ENCODE measurements at places on chromosomes 13 and 19.

GRCh38 chr13:52738719-52739467 is 727 bp downstream of the CNMD start:
- DNase-seq = no peak

DNA sequence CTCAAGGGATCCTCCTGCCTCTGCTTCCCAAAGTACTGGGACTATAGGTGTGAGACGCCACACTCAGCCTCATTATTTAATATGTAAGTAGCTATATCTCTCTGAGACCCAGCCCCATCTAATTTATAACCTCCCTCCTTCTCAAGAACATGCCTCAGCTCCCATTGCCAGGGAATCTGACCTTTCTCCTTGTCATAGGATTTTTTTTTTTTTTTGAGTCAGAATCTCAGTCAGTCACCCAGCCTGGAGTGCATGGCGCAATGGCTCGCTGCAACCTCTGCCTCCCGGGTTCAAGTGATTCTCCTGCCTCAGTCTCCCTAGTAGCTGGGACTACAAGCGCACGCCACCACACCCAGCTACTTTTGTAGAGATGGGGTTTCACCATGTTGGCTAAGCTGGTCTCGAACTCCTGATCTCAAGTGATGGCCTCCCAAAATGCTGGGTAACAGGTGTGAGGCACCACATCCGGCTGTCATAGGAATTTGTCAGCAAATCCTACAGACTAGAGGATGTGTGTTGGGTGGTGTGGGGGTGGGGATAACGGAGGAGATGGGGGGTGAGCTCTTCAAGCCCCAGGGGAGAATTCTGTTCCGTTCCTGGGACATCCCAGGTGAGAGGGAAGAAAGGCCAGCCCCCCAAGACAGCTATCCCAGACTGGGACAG is 5.1 kb upstream of the EPS8L1 start:
- no peak for DNase-seq

DNA sequence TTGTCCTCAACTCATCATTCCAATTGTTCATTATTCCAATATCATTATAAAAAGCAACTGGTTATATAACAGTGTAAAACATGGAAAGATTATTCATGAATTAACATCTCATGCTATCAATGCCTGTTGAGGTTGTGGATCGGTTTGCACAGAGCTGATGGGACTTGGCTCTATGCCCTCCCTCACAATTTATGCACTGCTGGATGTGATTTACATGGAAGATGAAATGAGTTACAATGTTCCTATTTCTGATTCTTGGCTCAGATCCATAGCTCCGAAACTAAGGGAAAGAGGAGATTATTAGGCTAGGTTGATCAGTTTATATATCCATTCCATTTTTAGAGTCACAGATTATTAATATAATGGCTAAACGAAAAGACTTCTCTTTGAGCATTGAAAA is 38.6 kb downstream of the SCEL start:
- DNase-seq = no peak

GRCh38 chr19:16338470-16339360 is 14.1 kb downstream of the KLF2 start:
- no peak for DNase-seq

GRCh38 chr19:9958379-9958821 is 22.1 kb upstream of the OLFM2 start:
- DNase-seq = no peak

- no peak for DNase-seq
These were observed 34.6 kb upstream of the CD177 start for GRCh38 chr19:43318796-43319314.

- no peak for DNase-seq
These were observed 668 bp downstream of the ZFR2 start for GRCh38 chr19:3867971-3868769.

GRCh38 chr19:8575467-8575997 is 1.7 kb downstream of the MYO1F start:
- no peak for DNase-seq

- DNase-seq = no peak
These were observed 75.9 kb upstream of the RNF113B start for GRCh38 chr13:98252931-98253470.

- DNase-seq = no peak
These were observed 29.9 kb upstream of the C1QTNF9 start for GRCh38 chr13:24279327-24280110.

DNA sequence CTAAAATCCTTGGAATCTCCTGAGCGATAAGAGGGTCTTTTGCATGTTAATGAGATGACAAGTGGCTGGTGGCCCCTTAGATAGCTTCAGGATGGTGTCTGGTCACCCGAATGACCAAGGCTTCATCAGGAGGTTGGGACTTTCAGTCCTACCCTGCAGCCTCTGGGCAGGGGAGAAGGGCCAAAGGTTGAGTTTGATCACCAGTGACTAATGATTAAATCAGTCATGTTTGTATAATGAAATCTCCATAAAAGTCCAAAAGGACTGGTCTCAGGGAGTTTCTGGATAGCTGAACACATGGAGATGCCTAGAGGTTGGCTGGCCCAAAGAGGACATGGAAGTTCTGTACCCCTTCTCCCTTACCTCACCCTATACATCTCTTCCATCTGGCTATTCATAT is 316.2 kb downstream of the MTUS2 start:
- no peak for DNase-seq

DNA sequence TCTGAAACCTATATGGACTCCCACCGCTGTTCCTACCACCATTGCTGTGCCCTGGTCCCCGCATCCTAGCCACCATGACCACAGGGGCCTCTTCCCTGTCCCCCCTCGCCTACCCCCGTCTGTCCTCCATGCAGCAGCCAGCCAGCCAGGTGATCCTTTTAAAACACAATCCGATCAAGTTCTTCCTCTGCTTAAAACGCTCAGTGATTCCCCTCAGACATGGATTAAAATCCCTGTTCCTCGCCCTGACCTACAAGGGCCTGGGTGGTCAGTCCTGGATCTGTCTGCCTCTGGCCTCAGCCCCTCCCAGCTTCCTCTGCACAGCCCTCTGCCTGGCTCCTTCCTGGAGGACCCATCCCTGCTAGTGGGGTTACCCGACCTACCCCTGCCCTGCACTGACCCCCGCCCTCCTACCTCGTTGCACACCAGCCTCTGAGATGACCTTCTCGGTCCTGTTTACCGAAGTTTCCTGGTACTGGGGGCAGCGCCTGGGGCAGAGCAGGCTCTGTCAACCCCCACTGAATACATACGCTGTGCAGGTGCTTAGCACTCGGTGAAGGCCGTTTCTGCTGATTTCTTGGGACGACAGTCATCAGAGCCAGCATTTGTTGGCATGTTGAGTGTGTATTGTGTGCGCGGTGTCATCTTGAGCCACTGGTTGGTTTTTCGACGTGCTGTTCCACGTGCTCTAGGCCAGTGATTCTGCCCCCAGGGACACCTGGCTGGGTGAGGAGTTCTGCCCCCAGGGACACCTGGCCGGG is 14.7 kb upstream of the LENG8 start:
- DNase-seq = no peak

- no peak for DNase-seq
These were observed 16.9 kb downstream of the MED26 start for GRCh38 chr19:16611121-16611520.

- no peak for DNase-seq
These were observed 204.6 kb upstream of the TSHZ3 start for GRCh38 chr19:31553846-31554215.

DNA sequence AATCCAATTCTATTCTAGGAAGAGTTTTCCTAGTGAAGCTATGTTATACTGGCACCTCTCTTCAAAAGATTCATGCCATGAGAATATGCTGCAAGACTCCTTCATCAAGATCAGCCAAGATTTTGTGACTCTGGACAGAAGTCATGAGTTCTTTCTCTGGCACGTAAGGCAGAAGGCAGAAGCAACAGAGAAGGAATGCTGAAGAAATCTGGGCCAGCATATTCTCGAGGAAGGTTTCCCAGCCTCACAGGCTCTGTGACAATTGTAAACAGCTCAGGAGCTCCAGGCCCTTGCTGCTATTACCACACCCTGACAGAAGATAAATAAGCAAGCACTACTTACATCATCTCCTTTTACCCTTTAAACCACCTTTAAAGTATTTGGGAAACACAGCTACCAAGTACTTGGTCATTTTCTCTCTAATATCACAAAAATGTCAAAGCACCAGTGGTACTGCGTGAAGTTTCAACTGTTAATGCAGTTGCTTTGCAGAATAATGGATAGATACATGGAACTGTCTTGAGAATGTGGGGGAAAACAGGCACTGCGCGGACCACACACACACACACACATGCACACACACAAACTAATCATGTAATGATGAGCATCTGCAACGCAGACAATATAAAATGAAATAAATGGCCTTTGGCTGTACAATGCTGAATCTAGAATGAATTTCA is 55.4 kb downstream of the INTS6 start:
- no peak for DNase-seq

GRCh38 chr13:52141299-52141698 is 12.4 kb upstream of the NEK5 start:
- no peak for DNase-seq

DNA sequence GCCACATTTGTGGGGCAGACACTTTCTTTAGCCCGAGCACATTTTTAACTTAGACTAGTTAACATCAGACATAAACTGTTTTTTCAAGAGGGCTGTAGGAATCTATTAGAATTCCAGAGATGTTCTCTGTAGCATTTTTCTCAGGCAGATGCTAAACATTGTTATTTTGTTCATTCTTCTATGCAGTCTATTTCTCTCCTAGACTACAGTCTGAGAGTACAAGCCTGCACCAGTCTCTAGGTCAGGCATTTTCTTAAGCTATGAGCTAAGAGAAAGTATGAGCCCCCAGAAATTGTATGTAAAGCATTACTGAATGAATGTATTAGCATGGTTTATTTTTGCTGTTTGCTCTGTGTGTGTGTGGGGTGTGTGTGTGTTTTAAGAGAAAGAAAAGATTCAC is 923 bp upstream of the C13orf42 start:
- no peak for DNase-seq

DNA sequence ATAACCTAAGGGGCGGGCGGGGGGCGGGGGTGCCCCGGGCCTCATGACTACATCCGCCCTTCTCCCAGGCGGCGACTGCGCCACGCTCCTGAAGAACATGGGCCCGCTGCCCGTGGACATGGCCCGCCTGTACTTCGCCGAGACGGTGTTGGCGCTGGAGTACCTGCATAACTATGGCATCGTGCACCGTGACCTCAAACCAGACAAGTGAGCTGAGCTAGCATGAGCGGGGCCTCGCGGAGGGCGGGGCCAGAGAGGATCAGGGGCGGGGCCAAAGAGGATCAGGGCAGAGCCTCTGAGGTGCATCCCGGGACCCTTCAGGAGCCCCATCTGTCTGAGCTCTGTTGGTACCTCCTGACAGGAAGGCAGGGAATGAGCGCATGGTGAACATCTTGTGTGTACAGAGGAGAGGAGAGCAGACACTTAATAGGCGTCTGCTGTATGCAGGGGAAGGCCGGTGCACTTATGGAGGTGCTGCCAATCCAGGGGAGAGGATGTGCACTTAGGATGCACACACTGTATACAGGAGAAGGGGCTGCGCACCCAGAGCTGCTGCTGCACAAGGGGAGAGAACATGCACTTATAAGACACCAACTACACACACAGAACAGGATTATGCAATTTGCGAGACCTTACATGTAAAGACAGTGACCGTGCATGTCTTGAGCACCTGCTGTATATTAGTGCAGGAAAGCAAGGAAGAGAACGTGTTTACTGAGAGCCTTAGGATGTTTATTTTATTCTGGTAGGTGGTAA is 20.9 kb upstream of the PIK3R2 start:
- no peak for DNase-seq

DNA sequence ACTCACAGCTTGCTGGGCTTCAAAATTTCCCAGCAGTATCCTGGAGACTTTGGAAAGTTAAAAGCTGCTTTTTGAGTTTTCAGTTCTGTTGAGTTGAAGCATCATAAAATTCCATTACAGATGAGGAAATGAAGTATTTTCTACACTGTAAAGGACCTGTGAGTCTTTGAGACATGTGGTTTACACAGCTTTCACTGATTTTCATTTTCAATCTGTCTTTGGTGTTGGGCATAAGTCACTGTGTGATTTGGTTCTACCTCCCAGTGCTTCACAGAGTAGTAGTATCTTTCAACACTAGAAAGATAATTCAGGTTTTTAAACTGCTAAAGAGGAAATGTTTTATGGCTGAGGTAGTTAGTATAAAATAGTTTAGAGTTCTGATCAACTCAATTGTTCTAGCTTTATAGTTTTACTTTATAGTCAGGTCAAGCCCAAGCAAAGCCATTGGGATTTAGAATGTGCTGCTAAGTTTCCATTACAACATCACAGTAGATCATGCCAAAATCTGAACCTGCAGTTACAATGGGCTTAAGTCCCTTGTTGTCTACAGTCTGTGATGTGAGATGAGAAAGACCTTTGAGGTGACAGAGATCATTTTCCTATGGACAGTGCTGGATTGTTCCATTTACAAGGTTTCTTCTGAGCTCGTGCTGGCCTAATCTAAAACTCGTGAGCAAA is 161.6 kb downstream of the FLT1 start:
- no peak for DNase-seq

DNA sequence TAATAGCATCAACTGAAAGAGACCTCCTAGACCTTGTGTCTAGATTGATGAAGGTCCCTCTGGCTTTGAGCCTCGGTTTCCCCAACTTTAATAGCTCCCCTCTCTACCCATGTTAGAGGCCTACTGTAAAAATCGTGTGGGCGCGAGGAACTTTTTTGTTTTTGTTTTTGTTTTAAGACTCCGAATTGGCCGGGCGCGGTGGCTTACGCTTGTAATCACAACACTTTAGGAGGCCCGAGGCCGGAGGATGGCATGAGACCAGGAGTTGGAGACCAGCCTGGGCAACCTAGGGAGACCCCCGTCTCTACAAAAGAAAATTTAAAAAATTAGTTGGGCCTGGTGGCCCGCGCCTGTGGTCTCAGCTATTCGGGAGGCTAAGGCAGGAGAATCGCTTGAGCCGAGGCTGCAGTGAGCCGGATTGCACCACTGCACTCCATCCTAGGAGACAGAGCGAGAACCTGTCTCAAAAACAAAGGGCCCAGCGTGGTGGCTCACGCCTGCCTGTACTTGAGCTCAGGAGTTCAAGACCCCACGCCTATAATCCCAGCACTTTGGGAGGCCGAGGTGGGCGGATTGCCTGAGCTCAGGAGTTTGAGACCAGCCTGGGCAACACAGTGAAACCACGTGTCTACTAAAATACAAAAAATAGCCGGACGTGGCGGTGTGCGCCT is 858 bp upstream of the PPP6R1 start:
- DNase-seq = no peak

DNA sequence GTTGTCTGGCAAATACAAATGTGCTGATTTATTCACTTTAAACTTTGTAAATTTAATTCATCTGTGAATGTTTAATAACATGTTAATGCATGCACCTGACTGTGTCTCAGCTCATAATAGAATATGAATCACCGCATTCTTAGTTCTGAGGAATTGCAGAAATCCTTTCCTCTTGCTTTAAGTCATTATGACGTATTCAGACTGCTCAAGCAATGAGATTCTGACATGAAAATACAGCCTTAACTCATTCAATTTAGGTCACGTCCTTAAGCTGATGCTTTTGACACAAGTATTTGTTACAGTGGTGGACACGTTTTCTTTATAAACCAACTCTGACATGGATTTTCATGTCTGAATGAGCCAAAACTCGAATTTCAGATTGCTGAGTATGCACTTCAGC is 541.0 kb upstream of the KLF12 start:
- DNase-seq = no peak

- no peak for DNase-seq
These were observed 7.4 kb upstream of the SLITRK6 start for GRCh38 chr13:85806553-85807175.

Measured in stimulated activated CD8-positive, alpha-beta memory T cell treated with anti-CD3 and anti-CD28 coated beads, Interleukin-7, amount 100 ng/mL, for 1 hour (primary cell).